ENCODE measurements at places on chromosomes 7 and 10. TPM values are rescaled to one million over a fixed set of nuclear protein-coding genes. Genes with fewer than 3 reads are reported as not detected.

DNA sequence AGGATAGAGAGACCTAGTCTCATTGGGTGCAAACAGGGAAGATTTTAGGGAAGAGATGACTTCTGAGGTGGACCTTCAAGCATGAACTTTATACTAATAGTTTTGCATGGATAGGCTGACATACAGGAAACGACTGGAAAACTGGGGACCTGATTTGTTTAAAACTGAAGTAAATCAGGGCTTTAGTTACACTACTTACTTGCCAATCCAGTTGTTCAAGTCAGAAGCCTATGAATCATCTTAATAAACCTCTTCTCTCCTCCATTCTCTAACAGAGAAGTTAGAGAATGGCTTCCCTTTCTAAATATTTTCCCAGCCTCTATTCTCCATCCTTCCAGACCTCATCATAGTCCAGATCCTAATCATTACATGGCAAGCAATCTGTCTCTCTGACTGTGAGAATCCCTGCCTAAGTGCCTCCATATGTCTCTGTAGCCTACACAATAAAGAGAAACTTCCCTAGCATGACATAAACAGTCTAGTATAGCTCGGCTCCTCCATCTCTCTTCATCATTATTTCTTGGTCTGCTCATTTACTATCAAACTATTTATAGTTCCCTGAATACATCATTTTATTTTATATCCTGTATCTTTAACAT lies 55.8 kb downstream of the PRKG1 start:
- no peak for DNase-seq

GRCh38 chr10:119256897-119257296 lies 49.5 kb downstream of the GRK5 start:
- DNase-seq, result no peak

GRCh38 chr7:85498031-85498430 lies 311.2 kb upstream of the SEMA3D start:
- no peak for DNase-seq

DNA sequence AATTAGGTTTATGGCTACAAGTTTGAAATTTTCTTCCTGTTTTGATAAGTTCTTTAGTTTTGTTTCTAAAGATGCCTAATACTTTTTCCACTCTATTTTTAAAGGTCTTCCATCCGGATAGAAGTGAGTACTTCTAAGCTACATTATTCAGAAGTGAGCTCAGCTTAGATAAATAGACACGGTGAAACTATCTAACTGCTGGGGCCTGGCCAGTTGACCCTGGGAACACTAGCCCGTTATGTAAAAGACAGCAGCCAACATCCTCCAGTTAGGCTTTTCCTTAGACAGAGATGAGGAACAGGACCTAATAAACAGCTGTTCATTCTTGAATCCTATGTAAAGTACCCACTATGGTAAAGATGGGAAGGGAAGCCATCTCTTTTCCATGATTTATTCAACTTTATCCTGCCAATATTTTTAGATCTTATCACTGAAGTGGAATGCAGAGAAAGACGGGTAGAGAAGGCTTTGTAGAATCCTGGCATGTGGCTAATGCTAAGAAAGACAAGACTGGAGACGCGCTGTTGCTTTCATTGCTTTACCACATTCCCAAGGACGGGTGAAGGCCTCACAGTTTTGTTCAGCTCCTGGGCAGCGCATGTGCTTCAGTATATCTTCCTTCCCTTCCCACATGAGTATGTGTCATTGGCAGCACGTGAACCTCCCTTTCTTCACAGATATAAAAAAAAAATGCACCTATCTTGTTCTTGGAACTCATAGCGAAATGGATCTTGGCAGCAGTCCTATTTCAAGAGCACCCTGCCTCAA lies 340.0 kb upstream of the MEOX2 start:
- peak; percentile 26 for DNase-seq

GRCh38 chr10:135132-135600 lies at the start of gene ZMYND11:
TSS of gene ZMYND11 (plus strand) at chr10:135455. CDS start at chr10:180013, 44,558 bp downstream.
- no peak for DNase-seq

DNA sequence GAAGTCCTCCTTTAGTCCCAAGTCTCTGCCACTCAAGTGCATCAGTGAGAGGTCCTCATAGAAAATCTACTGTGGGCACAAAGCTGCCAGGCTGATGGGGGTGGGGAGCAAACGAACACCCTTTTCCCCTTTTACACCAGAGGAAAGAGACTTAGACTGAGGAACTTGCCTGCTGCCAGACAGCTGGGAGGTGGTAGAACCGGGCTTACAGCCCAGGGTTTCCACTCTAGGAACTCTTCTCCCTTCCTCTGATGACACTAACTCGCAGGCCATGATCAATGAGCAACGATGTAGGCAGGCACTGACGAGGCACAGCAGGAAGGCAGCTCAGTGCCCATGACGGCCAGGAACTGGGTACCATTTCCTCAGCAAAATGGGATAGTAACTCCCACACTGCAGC lies 11.0 kb upstream of the SH2D4B start:
- DNase-seq, result no peak

GRCh38 chr10:32038777-32039176 lies 17.4 kb downstream of the KIF5B start:
- no peak for DNase-seq

- DNase-seq, result no peak
Observed at GRCh38 chr10:107994621-107995270, 830.2 kb upstream of the SORCS1 start.

GRCh38 chr10:133464582-133465031 lies 10.9 kb downstream of the SCART1 start:
- DNase-seq, result no peak

GRCh38 chr10:11015446-11015934 lies 2.2 kb upstream of the CELF2 start:
- no peak for DNase-seq

DNA sequence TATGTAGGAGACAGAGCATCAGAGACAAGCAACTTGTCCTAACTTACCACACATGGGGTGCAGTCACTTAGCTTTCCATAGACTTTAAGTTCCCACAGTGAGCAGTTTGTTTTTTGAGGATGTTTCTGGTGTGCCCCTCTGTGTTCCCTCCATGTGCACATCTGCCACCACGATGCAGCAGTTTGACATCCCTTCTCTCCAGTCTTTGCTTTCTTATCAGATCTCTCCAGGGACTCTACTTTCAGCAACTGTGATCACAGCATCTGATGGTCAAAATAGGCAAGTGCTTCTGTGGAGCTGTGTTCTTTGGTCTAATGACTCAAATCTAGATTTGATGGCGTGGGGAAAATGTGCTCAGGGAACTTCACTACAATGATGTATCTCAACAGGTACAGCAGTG lies 96.5 kb upstream of the NAMPT start:
- DNase-seq, result no peak

The IL15RA gene
- total RNA-seq, result 10.3 TPM

The CASTOR2 gene
- total RNA-seq, result 10.5 TPM

The SLC16A9 gene
- 34.1 TPM for total RNA-seq

Data from A172 (cell line).